ENCODE measurements at places on chromosomes 12 and 14.

GRCh38 chr14:33556382-33557121, 394.3 kb downstream of the EGLN3 start:
- peak; percentile 77 for DNase-seq

DNA sequence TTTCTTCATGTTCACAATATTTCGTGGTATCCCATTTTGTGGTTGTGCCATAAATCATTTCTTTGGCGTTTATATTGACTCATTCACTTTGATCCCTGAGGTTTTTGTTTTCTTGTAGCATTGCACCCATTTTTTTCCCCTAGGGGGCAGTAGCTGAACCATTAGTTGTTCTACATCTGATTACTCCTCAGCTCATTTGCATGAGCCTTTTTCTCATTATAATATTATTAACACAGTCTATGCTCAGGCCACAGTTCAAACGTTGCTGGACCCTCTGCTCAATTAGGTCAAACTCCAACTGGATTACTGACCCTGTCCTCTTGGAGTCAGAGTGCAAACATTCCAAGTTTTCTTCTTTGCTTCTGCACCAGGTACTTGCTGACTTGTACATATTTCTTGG, 475.4 kb upstream of the SEL1L start:
- no peak for DNase-seq

DNA sequence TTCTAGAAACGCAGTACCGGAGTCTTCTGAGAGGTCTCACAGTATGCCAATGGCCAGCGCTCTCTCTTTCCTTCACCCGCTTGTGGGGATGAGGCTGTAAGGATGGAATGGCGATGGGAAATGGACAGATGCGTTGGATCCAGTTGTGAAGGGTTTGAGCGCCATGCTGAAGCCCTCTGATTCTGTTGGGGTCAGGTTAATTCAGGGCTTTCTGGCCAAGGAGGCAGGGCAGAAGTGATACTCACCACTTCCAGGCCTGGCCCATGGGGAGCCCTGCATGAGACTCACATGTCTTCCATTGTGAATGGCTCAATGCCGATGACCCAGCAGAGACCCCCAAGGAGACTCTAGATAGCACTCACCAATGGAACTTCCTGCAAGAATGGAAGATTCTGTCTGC, 114.3 kb downstream of the BCL11B start:
- DNase-seq = no peak

DNA sequence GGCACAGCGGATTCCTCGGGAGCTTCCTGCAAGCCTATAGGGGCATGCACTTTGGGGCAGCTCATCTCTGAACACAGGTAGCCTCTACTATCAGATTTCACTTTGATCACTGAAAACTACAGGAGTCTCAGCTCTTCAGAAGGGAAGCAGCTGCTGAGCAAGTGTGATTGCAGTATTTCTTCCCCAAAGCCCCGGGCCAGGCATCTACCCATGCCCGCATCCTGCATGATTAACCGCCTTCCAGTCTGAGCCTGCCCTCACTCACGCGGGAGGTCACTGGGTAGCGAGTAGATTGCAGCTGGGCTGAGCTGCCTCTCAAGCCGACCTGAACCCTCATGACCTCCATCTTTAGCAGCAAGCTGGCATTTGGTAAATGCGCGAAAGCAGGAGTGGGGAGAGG, 334.7 kb downstream of the DPF3 start:
- DNase-seq = no peak

DNA sequence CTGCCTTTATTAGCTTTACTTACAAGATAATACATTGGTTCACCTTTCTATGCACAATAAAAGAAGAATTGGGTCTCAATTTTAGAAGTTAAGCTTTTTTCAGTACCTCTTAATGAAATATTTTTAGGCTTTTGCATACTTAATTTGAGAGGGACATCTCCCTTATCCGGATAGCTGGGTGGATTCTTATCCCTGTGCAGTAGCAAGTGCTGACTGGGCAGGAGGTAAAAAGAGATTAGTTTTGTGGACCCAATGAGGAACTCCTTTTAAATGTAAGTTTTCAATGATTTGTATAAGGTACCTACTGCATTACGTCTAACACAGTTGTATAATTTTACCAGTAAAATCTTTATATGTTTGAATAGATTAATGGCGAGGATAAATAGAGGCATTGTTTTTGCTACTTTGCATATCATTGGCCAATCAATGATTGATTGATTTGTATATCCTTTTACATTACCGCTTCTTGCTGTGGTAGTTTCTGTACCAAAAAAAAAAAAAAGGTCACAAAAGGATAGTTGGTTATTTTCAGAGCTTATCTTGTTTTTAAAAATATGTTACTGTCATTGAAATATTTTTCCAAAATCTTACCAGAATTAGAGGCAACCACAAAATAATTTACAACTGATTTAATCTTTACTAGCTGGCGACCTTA, 2.2 kb downstream of the CPSF6 start:
- peak; percentile 10 for DNase-seq

DNA sequence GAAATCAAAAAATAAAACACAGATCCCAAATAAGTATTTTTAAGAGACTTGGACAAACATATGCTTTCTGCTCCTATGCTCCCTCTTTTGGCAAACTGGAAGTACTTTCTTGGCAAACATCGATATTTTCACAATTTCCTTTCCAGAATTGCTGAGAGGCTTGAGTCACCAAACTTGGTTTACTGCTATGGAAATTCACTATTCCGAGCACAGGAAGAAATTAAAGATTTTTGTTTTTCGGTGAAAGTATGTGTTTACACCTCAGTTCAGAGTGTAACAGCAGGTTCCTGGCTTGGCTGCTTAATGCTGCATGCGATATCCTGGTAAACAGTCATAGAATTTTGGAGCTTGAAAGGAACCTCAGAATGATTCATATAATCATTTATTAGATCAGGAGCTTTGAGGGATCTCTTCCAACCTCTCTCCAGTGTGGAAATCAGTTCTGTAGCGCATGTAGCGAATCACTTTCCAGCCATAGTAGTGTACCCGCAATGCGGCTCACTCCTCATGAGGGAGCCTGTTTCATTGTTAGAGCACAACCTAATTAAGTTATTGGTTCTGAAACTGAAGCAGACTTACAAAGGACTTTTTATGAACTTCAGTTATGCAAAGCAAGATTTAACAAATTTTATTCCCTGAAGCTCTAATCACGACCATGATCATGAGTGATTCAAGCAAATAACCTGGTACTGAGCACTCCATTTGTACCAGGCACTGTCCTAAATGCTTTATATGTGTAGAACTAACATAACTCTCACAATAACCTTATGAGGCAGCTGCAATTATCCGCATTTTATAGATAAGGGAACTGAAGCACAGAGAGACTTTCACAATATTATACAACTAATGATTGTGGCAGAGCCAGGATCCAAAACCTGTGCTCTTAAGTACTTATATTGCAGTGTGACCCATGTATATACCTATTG, 56.4 kb upstream of the ATP2A2 start:
- peak; percentile 91 for DNase-seq

- DNase-seq = no peak
Observed at GRCh38 chr12:21370845-21371449, 1.8 kb upstream of the IAPP start.

DNA sequence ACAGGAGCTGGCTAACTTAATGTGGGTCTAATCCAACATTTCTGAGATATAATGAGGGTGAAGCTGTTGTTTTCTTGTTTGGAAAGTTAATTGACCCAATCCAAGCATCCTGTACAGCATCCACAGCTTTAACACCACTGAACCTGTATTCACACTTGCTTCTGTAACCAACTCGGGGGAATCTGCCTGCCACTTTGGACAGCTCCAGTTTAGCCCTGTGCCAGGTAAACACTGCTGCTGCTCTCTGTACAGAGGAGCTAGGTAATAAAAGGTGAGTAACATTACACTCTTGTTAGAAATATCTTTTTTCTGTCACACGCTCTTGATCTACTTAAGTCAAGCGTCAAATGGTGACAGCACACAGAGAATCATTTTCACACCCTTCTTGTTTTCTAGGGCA, 700 bp downstream of the OR11G2 start:
- no peak for DNase-seq
